ENCODE measurements at places on chromosomes 13 and 19.

DNA sequence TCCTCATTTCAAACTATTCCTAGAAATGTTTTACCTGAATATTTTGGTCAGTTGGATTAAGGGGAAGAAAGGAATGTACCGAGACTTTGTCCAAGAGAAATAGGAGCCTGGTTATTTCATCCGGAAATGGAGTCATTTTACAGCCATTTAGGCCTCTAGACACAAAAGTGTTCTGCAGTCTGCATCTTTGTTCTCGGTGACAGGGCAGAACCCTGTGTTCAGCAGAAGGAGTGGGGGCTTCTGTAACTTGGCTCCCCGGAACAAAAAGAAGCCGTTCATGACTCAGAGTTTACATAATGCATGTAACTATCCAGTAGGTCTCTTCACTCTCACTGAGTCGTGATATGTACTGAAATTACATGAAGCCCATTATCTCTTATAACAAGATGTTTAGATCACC is 21.6 kb upstream of the FNDC3A start:
- no peak for ATAC-seq

- ATAC-seq: peak; percentile 98
Observed at GRCh38 chr19:56133858-56134653, 7.0 kb upstream of the ZNF444 start.

DNA sequence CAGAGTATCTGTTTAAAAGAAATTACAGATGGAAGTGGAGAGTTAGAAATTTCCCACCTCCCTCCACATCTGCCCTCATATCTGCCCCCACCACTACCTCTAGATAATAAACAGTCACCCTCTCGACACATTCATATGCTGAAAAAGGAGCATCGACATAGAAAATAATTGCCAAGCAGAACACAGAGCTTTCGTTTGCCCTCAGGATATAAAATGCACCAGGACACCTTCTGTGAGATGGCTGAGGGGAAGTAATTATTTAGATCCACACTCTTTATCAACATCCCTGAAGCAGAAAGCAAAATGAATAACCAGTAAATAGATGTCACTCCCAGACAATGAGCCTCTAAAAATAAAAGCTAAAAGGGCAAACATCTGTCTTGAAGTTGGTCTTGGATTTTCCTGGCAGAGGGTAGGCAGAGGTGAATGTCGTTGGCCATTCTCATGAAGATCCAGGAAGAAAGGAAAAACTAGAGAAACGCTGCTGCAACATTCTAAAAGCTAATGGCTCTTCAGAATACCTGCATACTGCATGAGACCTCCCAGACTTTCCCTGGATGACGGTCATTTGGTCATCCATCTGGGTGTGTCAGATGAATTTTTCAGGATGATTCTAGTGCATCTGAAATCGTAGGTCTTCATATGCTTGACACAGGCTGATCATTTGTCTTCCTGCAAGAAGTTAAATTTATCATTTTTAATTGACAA is 527.5 kb downstream of the RFC3 start:
- no peak for ATAC-seq

- ATAC-seq: no peak
Observed at GRCh38 chr13:87893186-87893585, 222.0 kb downstream of the SLITRK5 start.

DNA sequence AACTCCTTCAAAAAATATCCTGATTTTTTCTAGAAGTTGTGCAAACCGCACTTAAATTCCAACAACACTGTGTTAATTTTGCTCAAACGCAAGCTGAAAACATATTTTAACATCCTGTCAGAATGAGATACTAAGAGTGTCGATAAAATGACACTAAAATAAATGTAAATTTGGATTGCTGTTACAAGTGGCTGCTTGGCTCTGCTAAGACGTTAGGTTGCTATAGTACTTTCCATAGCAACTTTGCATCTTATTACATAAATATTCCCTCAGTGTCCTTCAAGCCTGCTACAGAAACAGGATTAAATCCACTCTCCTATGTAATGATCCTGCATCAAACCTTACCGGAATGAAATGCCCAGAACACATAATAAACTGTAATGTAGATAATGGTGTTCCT is 292.1 kb downstream of the DNAJC15 start:
- no peak for ATAC-seq

- ATAC-seq: no peak
Observed at GRCh38 chr19:4695224-4695731, 25.1 kb upstream of the MYDGF start.

All from stimulated activated memory B cell treated with anti-CD40 and anti-IgM and Interleukin-4, amounts not matched to agents 10 μg/mL and 1 μg/mL and 100 μg/mL, for 72 hours (primary cell).